Brain (organoid and tissue), 16 donors: ENCODE measurements at places on chromosomes 6 and 20. TPM values are rescaled to one million over a fixed set of nuclear protein-coding genes. Genes with fewer than 3 reads are reported as not detected.

Gene GJA10
- not detected for polyA plus RNA-seq

GRCh38 chr6:36720251-36721141, 22.9 kb downstream of the RAB44 start:
- no peak for DNase-seq

GRCh38 chr6:169903122-169903521, 151.7 kb downstream of the ERMARD start:
- no peak for DNase-seq

DNA sequence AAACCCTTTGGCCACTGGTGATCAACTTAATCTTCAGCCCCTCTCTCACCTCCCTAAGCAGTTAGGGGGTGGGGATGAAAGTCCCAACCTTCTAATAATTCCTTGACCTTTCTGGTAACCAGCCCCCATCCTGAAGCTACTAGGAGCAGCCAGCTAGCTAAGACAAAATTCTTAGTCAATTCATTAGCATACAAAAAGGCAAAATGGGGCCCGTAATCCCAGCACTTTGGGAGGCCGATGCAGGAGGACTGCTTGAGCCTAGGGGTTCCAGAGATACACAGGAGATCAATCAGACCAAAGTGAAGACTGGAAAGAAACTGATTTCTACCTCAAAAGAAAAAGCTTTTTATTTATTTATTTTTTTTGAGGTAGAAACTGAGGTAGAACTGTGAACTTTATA, 1.8 kb downstream of the ASCC3 start:
- DNase-seq, result no peak

- DNase-seq, result peak; percentile 47
These were observed 28.0 kb upstream of the NEDD9 start for GRCh38 chr6:11260249-11261038.

GRCh38 chr6:56659721-56660380, 17.2 kb upstream of the DST start:
- DNase-seq, result no peak
